ENCODE measurements at places on chromosomes 12 and 14.

- no peak for DNase-seq
These were observed 2.1 kb downstream of the TDP1 start for GRCh38 chr14:89957791-89958190.

GRCh38 chr12:124756166-124756565 lies 107.5 kb downstream of the SCARB1 start:
- no peak for DNase-seq

GRCh38 chr14:94886931-94887330 lies 117.0 kb upstream of the GSC start:
- no peak for DNase-seq

DNA sequence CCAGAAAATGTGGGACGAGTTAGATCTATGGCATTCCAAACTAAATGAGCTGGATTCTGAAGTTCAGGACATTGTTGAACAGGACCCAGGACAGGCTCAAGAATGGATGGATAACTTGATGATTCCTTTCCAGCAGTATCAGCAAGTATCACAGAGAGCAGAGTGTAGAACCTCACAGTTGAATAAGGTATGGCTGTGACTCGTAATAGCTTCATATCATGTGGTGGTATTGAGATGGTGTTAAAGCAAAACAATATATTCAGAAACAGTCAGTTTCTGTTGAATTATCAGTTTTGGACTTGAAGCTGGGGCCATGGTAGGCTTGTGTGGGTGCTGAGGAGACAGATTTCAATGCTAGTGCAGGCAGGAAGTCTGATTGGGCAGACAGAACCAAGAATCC lies 213.7 kb downstream of the ESR2 start:
- no peak for DNase-seq

GRCh38 chr12:21881965-21882364 lies 59.3 kb downstream of the ABCC9 start:
- no peak for DNase-seq

- DNase-seq, result peak; percentile 12
These were observed 35.3 kb upstream of the ANKRD9 start for GRCh38 chr14:102544747-102545460.

DNA sequence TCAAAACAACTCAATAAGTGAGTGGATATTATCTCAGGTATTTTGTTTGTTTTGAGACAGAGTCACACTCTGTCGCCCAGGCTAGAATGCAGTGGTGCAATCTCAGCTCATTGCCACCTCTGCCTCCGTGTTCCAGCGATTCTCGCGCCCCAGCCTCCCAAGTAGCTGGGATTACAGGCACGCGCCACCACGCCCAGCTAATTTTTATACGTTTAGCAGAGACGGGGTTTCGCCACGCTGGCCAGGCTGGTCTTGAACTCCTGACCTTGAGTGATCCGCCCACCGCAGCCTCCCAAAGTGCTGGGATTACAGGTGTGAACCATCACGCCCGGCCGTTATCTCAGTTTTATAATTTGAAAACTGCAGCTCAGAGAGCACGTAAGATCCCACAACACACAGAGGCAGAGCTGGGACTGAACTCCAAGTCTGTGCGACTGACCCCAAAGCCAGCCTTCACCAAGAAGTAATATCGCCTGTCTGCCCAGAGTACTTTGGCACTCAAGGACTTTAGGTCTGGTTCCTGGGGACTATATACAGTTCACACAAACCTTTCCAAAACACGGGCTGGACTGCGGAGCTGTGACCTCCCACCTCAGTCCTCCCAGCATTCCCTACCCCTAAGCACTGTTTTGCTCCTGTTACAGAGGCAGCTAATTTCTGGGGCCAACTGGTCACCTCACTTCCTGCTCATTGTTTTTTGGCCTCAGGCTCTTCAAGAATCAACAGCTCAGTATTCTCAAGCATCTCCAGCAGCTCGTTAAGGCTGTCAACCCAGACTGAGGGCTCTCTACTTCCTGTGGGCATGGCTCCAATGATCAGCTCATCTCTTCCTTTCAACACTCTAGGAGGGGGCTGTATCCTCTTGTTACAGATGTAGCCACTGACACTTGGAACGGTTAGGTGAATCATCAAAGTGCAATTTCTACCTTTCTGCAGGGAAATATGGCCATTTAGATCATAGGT lies 22.5 kb downstream of the TESC start:
- DNase-seq, result no peak

DNA sequence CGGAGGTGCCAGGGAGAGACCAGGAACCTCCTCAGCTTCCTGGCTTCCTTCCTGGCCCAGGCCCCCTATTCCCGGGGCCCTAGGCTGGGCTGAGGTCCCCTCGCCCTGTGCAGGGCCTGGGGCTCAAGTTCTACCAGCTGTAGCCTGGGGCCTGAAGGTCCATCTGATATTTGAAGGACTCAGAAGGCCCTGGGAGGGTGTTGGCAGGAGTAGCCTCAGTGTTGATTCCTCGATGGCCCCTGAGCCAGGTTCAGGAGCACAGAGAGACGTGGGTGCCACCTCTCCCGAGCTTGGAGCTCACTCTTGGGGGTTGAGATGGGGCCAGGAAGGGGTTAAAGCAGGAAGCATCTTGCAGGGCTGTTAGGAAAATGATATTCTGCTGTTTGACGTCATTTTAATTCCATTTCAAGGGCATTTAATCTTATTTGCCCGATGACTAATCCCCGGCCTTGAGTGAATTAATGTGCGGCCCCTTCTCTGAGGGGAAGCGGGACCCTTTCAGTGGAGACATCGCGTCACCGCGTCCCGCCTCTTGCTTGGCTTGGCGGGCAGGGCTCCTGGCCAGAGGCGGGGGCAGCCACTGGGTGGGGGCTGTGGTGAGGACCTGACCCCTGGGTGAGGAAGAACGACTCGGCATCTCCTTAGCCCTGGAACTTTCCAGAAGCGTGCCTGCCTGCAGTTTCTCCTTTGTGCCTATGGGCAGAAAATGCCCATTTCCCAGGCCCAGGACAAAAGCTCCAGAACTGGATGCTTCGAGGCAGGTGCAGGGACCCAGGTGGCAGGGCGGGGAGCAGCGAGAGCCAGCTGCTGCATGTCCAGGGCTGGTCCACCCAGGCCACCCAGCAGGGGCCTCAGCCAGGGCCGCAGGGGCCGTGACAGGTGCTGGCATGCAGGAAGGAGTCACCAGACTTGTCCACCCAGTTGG lies 158.3 kb downstream of the KIF26A start:
- DNase-seq, result no peak

GRCh38 chr14:101293605-101294004 lies 267.7 kb upstream of the DIO3 start:
- no peak for DNase-seq

DNA sequence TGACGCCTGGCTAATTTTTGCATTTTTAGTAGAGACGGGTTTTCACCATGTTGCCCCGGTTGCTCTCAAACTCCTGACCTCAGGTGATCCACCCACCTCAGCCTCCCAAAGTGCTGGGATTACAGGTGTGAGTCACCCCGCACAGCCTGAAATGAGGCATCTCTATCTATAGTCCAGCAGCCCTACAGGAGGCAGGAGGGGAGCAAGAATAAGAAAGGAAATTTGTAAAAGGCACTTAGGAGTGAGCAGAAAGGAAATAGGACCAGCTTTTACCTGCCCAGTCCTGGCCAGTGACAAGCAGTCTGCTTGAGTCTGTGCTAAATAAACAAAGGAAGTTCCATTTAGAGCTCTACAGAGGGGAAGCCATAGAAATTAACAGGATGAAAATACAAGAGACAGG lies 15.0 kb upstream of the PSMA6 start:
- DNase-seq, result no peak

DNA sequence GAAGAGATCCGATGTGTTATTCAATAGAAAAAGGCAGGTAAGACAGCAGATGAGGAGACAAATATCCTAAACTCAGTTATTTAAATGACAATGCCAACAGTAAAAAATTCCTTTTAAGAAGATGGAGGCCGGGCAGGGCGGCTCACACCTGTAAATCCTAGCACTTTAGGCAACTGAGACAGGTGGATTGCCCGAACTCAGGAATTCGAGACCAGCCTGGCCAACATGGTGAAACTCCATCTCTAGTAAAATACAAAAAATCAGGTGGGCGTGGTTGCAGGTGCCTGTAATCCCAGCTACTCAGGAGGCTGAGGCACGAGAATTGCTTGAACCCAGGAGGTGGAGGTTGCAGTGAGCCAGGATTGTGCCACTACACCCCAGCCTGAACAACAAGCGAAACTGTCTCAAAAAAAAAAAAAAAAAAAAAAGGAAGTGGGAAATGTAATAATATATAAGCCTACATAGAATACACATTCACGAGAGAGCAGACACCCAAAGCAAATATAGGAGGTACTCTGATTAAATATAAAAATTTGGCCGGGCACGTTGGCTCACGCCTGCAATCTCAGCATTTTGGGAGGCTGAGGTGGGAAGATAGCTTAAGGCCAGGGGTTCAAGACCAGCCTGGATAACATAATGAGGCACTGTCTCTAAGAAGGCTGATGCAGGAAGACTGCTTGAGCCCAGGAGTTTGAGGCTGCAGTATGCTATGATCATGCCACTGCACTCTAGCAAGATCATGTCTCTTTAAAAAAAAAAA lies 19.0 kb downstream of the CORO1C start:
- DNase-seq, result no peak

GRCh38 chr12:121224591-121224990 lies 14.7 kb downstream of the P2RX4 start:
- peak; percentile 77 for DNase-seq

GRCh38 chr12:87768501-87769287 lies 260.5 kb downstream of the C12orf50 start:
- DNase-seq, result no peak

GRCh38 chr14:24954037-24954699 lies 95.8 kb downstream of the STXBP6 start:
- no peak for DNase-seq

GRCh38 chr12:31390991-31391390 lies 65.0 kb upstream of the SINHCAF start:
- no peak for DNase-seq

DNA sequence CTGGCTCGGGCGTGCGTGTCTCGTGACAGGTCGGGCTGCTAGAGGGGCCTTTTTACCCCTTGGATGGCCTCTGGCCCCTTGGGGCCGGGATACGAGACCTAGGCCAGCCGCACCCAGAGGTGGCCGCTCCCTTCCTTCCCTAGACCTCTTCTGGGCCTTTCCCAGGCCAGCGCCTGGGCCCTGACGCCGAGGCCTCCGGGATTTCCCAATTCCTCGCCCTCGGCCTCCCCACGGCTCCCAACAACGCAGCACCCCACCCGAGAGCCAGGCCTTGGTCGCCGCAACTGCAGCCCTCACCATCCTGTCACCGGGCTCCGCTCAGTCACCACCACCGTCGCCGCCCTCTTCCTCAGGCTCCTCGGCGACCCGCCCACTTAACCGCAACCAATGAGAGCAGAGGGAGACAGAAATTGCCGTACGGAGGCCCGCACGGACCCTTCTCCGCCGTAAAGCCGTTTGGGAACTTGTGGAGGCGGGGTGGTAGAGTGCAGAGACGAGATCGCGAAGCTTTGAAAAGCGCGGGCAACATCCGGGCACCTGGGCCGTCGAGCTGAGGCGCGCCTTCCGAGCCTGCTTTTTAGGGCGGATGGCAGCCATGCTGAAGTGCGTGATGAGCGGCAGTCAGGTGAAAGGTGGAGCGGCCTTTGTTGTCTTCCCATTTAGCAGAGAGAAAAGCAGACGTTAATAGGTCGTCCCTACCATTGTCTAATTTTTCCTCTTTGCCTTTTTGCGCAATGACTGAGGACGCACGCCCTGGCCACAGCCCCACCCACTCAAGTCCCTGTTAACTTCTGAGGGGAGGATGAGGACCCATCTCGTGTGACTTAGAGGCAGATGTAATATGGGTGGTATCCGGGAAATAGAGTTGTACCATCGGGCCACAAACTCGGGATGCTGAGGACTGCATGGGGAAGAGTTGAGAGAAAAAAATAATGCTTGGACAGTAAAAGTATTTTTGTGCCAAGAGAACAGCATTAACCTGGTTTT lies at the start of the genes RAD9B and VPS29:
TSS of gene RAD9B (plus strand) at position 580 of the 987 bp plus-strand sequence. CDS start at position 587, 7 bp downstream.
TSS of gene VPS29 (minus strand) at position 360 of the 987 bp plus-strand sequence. CDS start at position 300, 60 bp downstream.
- peak; percentile 99 for DNase-seq

GRCh38 chr14:32998433-32998832 lies 59.8 kb downstream of the NPAS3 start:
- DNase-seq, result no peak

DNA sequence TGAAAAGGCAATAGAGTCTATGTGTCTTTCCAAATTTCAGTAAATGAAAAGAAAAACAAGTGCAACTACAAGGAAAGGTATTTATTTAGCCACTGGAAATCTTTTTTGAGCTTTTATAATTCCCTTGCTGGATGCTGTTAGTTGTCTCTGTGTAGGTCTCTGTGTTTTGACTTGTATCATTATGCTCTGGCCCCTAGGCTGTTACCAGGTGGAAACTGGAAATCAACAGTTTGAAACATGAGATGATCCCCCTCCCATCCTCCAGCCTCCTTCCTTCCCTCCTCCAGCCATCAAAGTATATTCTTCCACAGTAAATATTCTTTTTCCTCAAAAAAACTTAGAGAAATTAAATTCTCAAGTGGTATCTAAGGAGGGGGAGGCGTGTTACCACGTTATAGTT lies 934 bp upstream of the DCN start:
- DNase-seq, result no peak
